ENCODE measurements at places on chromosomes 11 and 22.

DNA sequence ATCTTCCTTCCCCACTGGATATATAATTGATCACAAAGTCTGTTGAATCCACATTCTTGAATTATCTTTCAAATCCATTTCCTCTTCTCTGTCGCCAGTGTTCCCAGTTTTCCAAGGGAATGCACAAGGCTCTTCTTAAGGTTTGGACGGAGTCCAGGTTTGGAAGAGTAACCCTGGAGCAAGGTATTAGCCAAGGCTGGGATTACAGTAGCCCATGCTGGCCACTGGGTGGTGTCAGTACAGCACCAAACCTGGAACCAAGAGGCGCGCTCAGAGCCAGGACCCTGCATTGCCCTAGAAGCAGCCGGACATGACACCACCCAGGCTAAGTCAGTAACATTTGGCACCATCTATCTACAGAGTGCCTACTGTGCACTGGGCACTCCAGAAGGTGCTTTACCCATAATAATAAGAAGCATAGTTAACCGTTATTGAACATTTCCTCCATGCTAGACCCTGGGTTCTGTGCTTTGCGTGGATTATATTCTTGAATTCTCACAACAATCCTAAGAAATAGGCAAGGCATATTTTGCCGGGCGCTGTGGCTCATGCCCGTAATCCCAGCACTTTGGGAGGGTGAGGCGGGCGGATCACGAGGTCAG is 48.0 kb upstream of the CLPB start:
- peak; percentile 85 for DNase-seq

GRCh38 chr11:72233056-72233772 is 8.6 kb downstream of the INPPL1 start:
- DNase-seq: no peak

DNA sequence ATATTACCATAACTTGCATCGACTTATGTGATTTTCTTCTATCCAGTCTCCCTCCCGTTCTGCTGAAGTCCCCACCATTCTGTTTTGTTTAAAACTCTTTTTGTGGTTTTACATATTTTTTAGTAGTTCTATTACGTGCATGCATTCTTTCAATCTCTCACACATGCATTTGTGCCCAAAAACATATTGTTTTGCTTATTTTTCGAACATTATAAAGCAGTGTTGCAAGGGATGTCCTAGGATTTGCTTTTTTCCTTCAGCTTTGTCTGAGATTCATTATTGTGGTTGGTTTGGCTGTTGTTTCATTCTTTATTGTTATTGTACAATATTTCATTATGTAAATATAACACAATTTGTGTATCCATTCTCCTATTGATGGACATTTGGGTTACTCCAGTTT is 235.7 kb downstream of the DYNC2H1 start:
- DNase-seq: no peak

DNA sequence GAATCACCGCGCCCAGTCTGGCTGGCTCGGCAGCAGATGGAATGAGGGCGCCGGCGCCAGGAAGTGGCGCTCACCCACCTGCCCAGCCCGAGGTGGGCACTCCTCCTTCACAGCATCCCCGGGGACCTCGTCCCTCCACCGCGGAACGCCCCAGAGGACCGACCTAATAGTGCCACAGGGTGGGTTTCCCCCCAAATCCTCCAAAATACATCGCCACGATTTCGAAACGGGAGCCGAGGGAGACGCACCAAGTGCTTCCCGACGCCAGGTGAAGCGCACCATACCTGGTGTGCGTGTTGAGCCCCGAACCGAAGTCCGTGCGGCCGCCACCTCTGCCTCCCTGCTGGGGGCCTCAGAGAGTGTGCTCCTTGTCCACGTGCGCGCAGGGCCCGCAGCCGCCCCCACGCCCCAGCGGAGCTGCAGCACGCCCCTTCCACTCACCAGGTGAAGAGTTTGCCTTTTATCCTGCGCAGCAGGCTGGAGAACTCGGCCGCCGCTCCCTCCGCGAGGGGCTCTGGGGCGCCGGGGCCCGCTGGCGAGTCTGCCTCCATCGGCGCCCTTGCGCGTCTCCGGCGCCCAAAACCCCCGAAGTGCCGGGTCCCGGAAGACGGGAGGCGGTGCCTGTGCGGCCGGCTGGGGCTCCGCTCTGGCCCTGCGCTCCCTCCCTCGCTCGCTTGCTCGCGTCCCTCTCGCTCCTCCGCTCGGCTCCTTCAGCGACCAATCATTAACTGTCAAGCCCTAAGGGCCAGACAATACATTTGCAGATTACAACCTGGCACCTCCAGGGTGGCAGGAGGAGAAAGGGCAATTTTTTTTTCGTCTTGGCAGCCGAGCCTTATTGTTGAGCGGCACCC is at the start of gene SLC35F2:
SLC35F2 (minus strand) TSS at position 571 of the 854 bp plus-strand sequence; CDS start at position 551, 20 bp downstream.
- DNase-seq: peak; percentile 79

DNA sequence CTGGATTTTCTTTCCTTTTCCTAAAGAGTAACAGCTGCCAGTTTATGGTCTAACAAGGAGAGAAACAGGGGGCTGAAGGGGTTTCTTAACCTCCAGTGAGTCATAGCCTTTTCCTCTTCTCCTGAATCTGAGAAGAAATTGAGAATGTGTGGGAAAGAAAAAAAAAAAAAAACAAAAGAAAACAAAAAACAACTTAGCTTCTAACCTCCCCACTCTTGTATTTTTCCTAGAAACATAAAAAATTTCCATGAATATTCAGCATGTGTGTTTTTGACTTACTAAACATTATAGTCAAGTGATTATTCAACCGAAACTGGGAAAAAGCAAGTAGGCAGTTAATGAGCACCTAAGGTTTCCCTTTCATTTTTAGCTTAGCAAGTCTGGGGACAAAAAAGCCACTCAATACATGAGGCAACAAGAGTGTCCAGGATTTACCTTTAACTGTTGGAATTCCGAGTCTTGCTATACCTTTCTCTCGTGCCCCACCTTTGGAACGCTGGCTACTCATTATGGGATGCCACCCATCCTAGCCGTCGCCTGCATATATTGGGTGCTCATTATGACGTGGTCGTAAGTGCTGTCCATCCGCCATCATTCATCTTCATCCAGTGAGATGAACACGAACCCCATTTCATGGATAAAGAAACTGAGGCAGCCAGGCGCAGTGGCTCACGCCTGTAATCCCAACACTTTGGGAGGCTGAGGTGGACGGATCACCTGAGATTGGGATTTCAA is 2.4 kb downstream of the ASPHD2 start:
- DNase-seq: no peak

DNA sequence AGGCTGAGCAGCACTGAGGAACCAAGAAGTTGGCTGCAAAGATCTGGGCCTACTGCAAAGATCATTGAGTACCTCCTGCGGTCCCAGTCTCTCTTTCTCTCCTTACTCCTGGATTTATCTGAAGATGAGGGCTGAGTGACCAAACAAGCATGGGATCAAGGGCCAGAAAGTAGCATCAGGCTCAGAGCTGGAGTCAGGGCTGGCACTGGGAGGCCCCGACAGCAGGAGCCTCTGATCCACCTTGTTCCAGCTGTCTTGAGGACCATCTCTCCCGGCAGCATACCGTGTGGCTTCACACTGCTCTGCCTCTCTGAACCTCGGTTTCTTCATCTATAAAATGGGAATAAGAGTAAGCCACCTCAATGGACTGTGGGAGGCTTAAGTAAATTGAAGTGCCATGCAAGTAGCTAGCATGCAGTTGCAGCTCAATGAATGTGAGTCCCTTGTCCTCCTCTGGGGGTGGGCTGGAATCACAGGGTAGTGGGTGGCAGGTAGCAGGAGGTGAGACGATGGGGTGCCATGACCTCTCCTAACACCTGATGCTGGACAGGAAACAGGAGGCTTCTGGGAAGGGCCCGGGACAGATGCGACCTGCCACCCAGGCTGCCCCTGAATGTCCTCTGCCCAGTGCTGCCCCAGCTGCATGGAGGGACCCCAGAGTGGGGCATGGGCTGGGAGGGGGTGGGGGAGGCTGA is 52.5 kb upstream of the PRDM11 start:
- DNase-seq: no peak

DNA sequence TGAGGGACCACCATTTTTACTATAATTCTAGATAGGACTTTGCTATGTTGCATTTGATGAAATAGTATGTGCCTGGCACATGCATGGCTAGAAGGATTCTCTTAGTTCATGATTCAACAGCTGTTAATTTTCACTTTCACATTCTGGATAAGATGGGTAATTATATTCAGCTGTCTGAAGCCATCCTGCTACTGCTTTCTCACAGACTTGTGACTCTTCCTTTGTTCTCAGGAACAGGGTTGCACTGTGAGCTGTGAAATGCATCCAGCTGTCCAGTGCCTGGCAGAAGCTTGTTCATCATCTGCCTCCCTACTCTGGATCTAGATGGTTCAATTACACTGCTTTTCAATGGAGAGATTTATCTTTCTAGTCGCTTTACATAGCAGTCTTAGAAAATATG is 610.1 kb upstream of the ANO5 start:
- DNase-seq: no peak

DNA sequence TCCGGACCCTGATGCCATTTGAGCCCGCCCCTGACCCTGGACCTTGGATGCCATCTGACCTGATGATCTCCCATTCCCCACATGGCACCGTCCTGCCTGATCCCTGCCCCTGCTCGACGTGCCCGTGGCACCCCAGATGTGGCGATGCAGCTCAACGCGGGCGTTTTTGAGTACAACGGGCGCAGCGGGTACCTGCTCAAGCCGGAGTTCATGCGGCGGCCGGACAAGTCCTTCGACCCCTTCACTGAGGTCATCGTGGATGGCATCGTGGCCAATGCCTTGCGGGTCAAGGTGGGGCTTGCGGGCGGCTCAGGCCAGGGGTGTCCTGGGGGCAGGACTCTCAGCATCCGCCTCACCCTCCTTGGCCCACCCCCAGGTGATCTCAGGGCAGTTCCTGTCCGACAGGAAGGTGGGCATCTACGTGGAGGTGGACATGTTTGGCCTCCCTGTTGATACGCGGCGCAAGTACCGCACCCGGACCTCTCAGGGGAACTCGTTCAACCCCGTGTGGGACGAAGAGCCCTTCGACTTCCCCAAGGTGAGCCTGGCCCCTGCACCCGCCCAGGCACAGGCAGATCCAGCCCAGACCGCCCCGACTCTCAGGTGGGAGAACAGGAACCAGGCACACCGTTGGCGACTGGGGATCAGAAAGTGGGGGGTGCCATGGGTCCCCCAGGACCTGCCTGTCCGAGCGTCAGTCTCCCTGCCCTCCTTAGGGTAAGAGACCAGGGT is 11.1 kb downstream of the PLCB3 start:
- no peak for DNase-seq

DNA sequence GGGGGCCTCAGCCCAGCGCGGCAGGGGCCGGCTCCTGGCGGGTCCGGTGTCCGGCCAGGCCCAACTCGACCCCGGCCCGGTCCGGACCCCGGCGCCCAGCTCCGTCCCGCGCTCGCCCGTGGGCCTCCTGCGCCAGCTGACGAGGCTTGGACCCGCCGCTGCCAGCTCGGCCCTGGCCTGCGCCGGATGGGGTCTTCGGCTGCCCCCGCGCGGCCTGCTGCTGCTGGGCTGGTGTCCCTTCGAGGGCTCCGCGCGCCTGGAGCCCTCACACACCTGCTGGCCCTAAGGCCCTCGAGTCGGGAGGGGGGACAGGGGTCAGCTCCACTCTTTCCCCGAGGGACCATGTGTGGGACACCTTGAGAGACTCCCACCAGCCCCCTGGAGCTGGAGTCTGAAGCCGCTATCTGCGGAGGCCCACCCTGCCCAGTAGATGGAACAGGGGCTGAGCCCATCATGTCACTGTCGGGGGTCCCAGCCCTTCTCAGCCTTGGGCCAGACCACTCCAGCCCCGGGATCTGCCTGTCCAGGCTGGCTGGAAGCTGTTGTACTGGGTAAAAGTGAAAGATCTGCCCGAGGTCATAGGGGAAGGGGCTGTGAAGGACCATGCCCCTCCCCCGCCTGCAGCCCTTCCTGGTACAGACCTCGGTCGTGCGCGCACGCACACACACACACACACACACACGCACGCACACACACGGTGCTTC is 768 bp upstream of the CDKN1C start:
- peak; percentile 54 for DNase-seq

GRCh38 chr11:73759610-73760134 is 1.2 kb downstream of the RAB6A start:
- peak; percentile 15 for DNase-seq

DNA sequence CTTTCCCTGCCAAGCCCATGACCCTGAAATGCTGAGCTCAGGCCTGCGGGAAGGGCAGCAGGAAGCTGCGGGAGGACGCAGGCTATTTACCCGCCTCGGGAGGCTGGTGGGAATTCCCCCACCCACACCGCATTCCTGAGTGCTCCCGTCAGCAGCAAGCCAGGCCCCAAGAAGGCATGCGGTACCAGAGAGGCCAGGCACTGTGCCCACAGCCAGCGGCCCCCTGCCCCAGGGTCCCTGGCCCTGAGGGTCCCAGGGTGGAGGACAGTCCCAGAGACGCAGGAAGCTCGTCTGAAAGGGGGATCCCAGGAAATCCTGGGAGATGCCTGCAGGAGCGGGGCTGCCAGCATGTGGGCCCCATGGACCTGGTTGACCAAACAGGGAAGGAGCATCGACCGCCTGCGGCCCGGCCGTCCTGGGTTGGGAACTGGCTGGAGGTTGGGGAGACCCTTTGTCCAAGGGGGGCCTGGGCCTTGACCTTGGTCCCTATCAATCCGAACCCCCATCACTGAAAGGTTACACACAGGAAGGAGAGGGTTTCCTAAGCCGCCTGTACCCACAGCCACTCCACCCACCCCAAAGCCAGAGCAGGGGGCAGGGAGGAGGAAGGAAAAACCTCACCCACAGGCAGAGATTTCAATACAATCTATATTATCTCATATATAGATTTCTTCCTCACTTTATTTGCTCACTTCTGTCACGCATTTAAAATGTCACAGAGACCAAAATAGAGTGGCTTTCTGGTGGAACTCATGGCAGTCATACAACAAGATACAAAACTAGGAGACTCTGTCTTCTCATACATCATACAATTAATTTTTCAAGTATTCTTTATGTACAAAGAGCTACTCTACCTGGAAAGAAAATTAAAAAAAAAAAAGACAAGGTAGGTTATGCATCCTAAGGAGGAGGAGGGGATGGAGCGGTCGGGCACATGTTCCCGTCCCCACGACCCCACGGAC is 17.1 kb downstream of the MAFF start:
- no peak for DNase-seq

- no peak for DNase-seq
These were observed 81.0 kb downstream of the ETS1 start for GRCh38 chr11:128506356-128506755.

DNA sequence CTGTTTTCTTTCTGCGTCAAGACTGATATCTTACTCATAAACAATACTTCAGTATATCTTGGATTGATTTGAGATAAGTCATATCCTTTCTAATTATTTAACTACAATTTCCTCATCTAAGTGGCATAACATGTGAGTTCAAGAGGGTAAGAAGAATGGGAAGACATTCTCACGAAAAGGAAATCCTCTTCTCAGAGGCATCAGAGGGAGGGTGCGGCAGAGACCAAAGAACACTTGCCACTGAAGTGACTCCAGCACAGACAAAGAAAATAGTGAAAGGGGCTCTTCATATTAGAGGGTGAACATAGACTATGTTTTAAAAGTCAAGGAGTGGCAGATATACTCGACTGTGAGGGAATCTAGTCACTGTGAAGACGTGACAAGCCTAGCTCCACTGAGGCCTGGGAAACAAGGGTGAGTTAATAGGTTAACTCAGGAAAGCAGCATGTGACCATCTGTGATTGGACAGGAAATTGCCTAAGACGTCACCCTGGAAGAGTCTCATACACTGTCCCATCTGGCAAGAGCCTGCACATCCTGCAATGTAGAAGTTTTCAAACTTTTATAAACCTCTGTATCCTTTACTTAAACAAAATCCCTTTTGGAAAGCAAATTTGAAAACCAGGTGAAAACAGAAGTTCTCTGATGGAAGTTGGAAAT is 1.9 kb upstream of the MMP1 start:
- DNase-seq: no peak

Measured in HAP-1 (cell line).